ENCODE measurements at places on chromosomes 12 and 14.

- DNase-seq = no peak
These were observed 48.8 kb downstream of the SLC38A1 start for GRCh38 chr12:46219877-46220655.

- no peak for DNase-seq
These were observed 208.5 kb downstream of the CHST11 start for GRCh38 chr12:104665296-104665695.

- no peak for DNase-seq
These were observed 433.8 kb upstream of the MIS18BP1 start for GRCh38 chr14:45686771-45687170.

DNA sequence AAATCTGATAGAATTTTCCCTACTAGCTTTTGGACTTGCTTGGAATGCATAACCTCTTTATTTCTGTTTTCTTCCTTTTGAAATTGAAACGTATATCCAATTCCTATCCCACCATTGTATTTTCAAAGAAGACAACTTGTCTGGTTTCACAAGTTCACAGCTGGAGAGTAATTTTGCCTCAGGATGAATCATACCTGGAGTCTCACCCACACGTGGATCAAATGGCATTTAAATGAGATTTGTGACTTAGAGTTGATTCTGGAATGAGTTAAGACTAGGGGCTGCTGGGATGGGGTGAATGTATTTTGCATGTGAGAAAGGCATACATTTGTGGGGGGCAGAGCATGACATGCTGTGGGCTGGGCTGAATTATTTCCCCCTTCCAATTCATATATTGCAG lies 516.5 kb upstream of the MGAT4C start:
- no peak for DNase-seq

GRCh38 chr12:13562915-13563742 lies 366.6 kb downstream of the EMP1 start:
- no peak for DNase-seq

- no peak for DNase-seq
These were observed 2.4 kb downstream of the ULK1 start for GRCh38 chr12:131896811-131897270.

- DNase-seq = no peak
These were observed 77.0 kb upstream of the PLEKHG7 start for GRCh38 chr12:92625639-92626310.

GRCh38 chr14:25400607-25401206 lies 350.8 kb upstream of the STXBP6 start:
- DNase-seq = peak; percentile 50

DNA sequence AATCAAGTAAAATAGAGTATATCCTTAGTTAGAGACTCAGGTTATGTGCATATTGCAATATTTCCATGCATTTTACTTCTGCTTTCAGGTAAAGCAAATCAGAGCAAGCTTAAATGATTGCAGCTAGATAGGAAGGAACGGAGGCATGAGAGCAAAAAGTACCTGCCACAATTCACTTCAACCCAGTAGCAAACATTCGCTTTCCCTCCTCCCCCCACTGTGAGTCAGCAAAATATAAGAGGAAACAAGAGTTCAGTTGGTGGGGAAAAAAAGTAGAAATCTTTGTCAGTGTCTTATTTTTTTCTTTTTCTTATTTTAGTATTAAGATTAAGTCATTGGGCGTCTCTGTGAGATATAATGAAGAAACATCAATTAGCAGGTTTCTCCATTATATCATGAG lies 475.4 kb downstream of the NPAS3 start:
- DNase-seq = no peak

DNA sequence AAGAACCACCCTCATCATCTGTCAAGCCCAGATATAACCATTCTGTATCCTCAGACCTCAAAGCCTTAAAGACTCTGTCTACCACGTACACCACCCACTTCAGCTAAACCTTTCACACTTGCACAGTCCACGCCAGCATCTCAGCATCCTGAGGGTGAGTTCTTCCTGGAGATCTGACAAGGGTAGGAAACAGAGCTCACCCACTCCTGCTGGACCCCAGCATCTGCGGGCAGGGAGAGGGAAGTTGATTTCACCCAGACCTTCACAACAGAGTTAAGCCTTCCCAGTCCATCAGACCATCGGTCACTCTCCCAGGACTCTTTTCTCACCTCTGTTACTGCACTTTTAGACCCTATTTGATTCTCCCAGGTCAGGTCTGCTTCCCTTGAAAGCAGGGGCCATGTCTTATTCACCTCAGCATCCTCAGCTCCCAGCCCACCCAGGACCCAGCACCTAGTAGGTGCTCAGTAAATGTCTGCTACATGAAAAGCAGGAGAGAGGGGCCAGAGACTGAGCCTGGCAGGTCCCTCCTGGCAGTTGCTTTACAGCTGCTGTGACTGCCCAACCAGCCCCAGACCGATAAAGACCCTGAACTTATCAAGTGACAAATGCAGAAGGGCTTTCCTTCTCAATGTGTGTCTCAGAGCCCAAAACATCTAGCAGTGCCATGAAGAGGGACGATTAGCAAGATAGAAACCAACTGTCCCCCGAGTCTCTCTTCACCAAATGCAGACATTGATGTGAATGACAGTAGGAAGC lies 34.1 kb downstream of the ANO2 start:
- no peak for DNase-seq

DNA sequence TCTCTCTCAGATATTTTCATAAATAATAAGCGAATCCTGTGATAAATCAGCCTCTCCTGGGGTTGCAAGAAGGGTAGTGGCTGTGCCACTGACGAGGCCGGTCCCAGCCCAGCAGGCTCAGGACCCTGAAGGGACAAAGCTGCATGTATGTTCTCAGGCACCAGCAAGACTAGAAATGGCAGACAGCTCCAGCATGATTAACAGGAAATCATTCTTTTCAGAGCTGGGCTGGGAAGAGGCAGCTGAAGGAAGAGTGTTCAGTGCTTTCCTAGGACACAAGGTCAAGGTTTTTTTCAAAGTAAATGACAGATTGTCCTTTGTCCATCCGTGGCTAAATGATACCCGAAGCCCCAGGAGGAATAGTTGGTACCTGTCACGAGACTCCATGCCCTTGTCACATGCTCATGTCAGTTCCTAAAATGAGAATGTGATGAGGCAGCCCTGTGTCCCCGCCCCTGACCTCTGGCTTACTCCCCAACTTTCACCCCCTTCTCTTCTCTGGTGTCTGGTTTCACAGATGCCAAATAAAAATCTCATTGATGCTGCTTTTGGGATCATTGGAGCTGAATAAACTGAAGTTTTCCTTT lies 65.1 kb downstream of the PPP1R36 start:
- no peak for DNase-seq

DNA sequence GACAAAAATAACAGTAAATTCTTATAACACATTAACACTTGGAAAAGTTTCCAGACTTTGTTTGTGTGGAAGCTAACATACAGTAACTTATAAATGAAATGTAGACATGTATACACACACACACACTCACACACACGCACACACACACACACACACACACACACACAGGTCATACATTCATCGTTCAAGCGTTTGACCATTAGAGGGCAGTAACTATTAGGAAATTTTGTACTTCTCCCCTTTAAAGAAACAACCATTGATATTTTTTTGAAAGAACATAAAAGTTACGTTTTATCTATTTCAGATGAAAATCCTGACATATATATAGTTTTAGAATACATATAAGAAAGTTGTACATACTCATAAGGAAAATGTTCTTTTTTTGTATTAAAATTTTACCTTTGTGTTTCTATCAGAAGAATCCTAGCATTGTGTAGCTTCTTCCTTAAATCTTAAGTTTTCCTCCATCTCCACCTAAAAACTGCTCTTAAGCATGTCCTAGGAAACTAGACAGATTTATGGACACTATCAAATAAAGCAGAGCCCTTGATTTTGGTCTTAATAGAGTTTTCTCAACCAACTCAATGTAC lies 29.0 kb downstream of the PTPRQ start:
- DNase-seq = peak; percentile 53

- no peak for DNase-seq
These were observed 9.5 kb downstream of the TBX3 start for GRCh38 chr12:114674251-114675047.

DNA sequence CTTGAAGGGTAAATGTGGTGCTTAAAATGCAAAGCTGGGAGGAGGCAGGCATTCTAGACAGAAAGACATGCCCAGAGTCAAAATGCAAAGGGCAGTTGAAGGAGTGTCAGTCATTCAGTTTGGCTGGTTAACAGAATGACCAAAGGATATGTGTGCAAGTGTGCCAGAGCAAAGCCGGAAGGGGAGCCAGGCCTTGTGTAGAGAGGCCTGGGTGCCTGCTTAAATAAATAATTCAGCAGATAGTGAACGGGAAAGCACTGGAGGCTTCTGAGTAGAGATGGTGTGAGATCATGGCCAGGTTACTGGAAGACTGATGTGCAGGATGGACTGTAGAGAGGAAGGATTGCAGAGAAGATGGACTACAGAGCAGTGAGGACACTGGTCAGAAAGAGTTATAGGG lies 244.9 kb downstream of the PRKD1 start:
- no peak for DNase-seq

GRCh38 chr12:113299619-113300237 lies 35.2 kb downstream of the SLC8B1 start:
- no peak for DNase-seq

- DNase-seq = no peak
These were observed 316.1 kb downstream of the AACS start for GRCh38 chr12:125381373-125381772.

GRCh38 chr14:99808154-99808505 lies 14.9 kb downstream of the EML1 start:
- no peak for DNase-seq

GRCh38 chr12:22491034-22491433 lies 53.3 kb downstream of the C2CD5 start:
- no peak for DNase-seq

- DNase-seq = no peak
These were observed 79.5 kb downstream of the RPS29 start for GRCh38 chr14:49506650-49507049.

GRCh38 chr14:94381149-94382030 lies 7.0 kb downstream of the SERPINA1 start:
- DNase-seq = no peak

GRCh38 chr12:101527682-101528081 lies 52.5 kb downstream of the SPIC start:
- DNase-seq = no peak

DNA sequence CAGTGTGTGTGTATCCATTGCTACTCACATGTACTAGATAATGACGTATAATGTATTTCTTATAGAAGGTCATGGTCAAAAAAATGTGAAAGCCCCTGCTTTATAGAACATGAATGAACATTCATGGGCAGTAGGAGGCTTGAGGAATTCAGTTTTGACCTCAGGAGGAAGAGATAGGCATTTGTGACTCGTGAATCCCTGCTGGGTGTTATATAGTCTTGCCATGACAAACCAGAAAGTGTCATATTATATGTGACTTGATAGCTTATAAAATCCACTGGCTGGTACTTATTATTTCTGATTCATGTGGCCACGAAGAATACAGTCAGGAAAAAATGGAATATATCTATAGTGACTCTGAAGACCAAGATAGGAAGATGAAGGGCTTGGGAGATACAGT lies 287.6 kb downstream of the CEP128 start:
- no peak for DNase-seq

DNA sequence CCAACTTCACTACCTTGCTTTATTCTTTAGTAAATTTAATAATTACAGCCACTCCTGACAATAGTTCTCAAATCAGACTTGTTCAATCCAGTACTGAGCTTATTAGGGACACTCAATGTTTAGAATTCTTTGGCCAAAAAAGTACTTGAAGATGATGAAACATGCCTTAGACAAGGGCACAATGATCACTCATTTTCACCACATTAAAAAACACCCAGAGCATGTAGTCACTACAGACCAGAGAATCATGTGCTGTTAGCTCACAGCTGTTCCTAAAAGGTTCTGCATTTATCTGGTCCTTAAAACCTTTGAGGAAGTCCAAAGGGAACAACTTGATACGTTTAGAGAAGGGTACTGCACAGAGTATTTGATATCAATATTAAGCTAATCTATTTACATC lies 98.7 kb downstream of the INSM2 start:
- peak; percentile 57 for DNase-seq

DNA sequence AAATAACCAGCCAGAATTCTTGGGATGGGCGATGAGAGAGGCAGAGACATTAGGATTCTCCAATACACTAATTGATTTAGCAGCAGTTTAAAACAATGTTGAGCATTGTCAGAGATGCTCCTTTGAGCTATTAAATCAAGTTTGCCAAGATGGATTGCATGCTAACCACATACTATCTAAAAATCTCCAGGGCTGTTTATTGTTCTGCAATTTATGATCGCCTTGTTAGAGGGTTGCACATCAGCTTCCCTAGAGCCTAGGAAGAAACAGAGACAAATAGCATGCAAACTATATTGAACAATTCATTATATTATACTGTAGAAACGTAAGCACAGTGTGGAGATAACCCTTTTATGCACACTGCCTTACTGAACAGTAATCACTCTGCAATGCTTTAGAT lies 599.9 kb downstream of the SOX5 start:
- DNase-seq = no peak

DNA sequence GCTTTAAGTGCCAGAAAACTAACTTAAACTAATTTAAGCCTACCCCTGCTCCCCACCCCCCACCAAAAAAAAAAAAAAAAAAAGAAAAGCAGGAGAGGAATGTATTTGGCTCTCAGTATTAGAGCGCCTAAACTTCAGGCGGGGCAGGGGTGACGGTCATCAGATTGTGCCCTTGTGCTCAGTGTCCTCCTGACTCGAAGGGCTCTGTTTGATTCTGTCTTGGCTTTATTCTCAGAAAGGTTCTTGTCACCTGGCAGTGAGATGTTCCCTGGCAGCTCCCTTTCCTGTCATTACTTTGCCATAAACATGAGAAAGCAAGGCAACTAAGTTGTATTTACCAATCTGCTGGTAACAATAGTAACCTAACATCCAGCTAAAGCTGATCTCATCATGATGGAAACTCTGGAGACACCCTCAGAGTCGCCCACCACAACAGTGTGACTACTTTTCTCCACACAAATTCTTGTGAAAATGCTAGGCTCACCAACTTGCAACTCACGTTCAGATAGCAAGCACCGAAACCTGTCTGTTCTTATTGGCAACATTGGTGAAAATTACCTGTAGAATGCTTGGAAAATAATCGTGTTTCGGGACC lies 39.0 kb upstream of the WNK1 start:
- DNase-seq = no peak

DNA sequence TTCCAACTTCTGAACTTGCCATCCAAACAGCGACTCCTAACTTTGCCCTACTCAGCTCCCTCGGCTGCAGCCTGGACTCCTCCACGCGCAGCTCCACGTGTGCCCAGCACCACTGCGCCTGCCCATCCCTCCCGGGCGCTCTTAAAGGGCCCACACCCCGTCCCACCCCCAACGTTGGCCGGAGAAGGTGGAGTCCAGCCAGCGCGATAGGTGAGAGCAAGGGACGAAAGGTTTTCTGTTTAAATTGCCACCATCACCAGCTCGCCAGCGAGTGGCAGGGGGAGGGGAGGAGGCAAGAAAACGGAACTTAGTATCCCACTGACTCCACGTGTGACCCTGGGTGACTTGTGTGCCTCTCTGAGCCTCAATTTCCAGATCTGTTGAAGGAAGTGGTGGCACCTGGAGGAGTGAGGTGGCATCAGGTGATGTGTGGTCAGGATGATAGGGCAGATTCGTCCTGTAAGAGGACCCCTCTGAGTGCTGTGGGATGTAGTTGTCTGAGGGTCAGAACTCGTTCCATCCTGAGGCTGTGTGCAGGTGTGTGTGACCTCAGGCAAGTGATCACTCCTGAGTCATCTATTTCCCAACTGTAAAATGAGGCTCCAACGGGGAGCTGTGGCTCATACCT lies 59.7 kb downstream of the TRPV4 start:
- no peak for DNase-seq

GRCh38 chr12:104294927-104295668 lies 8.4 kb upstream of the EID3 start:
- DNase-seq = no peak
